ENCODE measurements at places on chromosomes 13 and 19.

GRCh38 chr19:39951065-39951650, 16.7 kb upstream of the FCGBP start:
- DNase-seq = no peak

- DNase-seq = no peak
Observed at GRCh38 chr13:105333416-105333815, 1202.0 kb downstream of the EFNB2 start.

- no peak for DNase-seq
Observed at GRCh38 chr13:40534456-40534855, 132.0 kb downstream of the FOXO1 start.

GRCh38 chr13:30355384-30355699, 48.0 kb upstream of the KATNAL1 start:
- no peak for DNase-seq

DNA sequence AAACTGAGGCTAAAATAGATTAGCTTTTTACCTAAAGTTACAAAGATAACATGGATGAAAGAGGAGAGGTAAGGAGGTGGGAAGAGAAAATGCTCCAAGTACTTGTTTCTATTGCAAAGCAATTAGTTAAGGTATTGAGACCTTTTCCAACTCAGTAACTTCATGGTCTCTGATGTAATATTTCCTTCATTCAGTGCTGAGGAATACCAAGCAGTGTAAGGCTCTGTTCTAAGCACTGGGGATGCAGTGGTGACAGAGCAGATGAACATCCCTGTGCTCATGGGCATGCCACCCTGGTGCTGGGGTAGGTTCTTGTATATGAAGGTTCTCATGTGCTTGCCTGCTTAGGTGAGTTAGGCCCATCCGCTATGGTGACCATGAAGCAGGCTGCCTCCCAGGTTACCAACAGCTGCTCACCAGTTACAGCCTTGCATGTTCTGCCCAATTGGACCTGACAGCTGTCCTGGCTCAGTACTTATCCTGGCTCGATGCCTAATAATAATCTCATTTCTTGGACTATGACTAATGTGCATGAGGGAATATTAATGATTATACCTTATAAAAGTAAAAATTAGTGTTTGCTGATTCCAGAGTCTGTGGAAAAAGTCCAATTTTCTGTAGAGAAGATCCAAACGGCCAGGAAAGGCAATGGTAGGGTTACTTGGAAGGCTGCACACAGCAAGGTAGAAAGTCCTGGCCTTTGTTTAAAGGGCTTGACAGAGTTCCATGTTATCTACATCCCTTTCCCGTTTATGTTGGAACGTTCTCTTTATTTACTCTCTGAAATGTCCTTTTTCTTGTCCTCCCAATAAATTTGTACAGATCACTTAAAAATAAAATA, 48.3 kb downstream of the LATS2 start:
- DNase-seq = no peak

- DNase-seq = peak; percentile 92
Observed at GRCh38 chr19:17334414-17335409, at the start of gene ANO8. Gene ANO8 (minus strand): TSS chr19:17334855. CDS start chr19:17334670, 185 bp downstream.

DNA sequence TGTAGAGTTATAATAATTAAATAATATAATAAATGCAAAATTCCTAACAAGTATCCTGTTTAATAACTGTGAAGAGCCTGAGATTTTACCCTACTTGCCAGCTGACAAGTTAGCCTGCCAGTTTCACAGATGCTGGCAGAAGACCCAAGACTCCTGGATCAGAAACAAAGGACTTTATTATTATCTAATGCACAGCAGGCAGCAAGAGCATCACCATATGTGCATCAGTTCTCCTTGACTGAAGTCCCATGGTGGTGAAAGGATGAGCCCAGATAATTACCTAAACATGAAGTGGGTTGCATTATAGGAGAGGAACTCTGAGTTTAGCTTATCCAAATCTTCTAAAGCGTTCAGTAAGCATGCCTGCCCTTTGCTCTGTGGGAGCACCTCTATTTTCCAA, 39.1 kb upstream of the MTIF3 start:
- no peak for DNase-seq

- DNase-seq = no peak
Observed at GRCh38 chr19:1370579-1371361, 12.9 kb upstream of the NDUFS7 start.

DNA sequence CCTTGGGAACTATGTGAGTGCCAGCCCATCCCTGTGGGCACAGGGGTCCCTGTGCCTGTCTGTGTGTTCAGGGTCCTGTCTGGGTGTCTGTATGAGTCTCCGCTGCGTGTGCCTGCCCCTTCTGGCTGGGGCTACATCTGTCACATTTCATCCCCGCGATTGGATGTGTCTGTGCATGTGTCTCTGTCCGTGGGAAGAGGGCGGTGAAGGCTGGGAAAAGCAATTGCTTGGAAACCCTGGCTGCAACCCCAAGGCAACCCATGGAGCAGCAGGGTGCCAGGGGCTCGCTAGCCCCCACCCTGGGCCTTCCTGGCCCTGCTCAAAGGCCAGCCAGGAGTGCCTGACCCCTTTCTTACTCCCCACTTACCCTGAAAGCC, 1.4 kb downstream of the MAG start:
- no peak for DNase-seq

DNA sequence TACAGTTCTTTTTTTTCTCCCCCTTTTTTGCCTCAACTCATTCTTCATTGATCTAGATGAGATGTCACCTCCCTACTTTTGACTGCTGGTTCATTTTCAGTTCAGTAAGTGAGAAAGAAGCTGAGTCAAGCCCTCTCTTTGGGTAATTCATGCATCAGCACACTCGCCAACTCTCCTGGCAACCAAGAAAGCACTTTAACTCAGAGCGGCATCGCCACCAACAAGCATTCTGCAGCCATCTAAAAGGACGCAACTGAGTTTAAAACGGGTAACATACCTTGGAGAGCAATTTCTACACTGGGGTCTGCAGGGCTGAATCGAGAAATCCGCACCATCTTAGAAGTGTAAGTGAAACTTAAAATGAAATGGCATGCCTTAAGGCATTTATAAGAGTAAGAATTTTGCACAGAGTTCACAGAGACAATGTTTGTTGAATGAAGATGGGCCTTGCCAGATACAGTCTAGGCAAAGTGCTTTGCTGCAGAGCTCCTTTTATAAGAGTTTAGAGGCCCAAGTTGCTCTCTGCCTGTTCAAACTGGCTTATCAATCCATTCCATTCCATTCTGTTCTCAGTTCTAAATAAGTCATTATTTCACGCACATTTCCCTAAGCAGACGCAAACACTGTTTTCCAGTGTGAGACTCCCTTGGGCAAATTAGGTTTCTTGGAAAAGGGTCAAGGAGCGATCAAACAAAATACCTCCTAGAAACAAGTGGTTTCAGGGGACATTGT, 338.0 kb downstream of the ENOX1 start:
- no peak for DNase-seq

- no peak for DNase-seq
Observed at GRCh38 chr13:58083064-58083463, 451.5 kb downstream of the PCDH17 start.

GRCh38 chr19:45641274-45642105, 2.3 kb upstream of the EML2 start:
- DNase-seq = peak; percentile 28

GRCh38 chr13:97121894-97122293, 100.2 kb upstream of the MBNL2 start:
- no peak for DNase-seq

DNA sequence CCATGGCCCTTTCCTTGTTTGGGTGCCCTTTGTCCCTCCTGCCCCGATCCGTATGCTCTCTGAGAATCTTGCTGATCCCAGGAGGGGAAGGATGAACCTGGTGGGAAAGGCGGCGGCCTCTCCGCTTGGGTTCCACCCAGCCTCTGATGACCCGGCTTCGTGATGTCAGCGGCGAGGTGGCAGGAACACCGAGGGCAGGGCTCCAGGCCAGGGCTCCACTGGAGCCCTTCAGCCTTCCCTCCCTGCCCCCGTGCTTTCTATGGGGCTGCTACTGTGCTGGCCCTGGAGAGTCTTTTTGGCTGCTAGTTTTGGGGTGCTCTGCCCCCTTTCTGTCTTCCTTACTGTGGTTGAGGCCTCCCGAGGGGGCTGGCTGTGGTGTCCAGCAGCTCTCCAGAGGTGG, 11.9 kb upstream of the LIN7B start:
- no peak for DNase-seq

DNA sequence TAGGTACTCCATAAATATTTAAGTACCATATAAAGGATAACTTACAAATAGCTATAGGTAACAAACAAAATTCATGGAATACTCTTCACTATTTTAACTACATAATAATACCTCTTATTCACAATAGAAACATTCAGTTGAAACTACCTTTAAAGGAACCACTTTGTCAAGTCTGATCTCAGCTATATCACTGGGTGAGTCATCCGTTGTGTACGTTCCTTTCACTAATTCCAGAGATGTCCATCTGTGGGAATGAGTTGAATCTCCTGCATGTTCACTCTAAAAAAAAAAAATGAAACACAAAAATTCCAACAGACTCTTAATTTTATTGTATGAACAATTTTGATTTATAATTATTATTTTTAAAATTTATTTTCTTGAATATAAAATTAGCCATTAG, 149.4 kb upstream of the FBXL3 start:
- DNase-seq = no peak

DNA sequence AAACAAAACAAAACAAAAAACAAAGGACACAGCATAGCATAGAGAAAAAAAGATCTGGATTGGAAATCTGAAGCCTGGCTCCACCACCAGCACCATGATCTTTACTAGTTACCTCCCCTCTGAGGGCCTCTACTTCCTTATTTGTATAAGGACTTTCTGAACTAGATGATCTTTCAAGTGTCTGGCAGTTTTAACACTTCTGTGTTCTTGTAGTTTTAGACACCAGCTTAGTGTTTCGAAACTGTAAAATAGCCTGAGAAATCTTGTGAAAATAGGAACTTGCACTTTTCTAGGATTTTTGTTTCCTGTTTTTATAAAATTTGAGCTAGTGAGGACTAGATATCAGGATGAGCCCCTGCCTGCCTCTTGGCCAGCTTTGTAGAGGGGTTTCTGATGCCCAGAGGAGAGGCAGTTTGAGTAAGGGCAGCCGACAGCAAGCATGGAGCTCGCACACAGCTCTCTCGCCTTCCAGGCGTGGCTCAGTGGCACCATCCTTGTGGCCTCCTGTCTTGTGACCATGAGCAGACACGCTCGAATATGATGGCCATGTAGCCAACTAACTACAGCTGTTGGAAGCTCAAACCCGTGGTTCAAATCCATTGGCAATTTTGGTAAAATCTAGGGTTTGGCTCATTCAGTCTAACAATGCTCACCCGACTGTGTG, 319.0 kb downstream of the KCNRG start:
- DNase-seq = no peak

DNA sequence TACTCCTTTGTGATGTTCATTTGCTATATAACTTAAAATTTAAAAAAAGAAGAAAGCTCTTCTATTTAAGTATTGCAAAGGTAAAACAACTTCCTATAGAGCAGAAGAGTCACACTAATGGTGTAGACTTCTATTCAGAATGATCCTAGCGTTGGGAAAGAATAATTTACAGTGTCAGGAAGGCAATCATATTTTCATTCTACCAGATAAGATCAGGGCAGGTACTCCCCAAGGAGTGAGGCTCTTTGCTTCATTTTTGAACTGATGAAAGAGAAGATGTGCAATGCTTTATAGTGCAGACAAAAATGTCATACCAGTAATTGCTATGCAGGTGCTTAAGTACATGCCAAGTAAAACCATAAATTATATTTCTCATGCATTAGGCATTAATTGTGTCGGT, 1193.0 kb downstream of the PCDH9 start:
- no peak for DNase-seq

GRCh38 chr13:73849292-73849691, 284.9 kb downstream of the KLF12 start:
- no peak for DNase-seq

DNA sequence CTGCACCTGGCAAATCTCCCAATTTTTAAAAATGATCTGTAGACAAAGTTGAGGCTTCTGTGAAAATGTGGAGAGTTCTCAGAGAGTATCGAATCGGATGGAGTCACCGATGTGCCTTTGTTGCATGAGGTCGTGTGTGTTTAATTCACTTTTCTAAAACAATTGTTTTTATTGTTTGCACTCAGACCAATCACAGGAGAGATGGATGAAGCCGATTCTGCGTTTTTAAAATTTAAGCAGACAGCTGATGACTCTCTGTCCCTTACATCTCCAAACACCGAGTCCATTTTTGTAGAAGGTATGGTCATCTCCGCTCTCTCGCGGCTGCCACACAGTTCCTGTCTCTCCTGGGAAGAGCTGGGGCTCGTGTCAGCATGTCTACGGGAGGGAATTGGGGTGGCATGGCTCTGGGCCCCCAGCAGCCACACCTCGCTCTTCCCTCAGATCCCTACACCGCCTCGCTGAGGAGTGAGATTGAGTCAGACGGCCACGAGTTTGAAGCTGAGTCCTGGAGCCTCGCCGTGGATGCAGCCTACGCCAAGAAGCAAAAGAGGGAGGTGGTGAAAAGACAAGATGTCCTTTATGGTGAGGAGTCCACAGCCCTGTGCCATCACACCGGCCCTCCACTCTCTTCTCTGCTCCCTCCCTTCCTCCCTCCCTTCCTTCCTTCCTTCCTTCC, 47.2 kb downstream of the PEX11G start:
- DNase-seq = no peak

- DNase-seq = no peak
Observed at GRCh38 chr13:70505809-70506208, 397.6 kb upstream of the KLHL1 start.

- DNase-seq = no peak
Observed at GRCh38 chr19:16628984-16629691, 1.1 kb upstream of the MED26 start.

GRCh38 chr13:99435998-99436397, 65.3 kb upstream of the TM9SF2 start:
- DNase-seq = no peak

DNA sequence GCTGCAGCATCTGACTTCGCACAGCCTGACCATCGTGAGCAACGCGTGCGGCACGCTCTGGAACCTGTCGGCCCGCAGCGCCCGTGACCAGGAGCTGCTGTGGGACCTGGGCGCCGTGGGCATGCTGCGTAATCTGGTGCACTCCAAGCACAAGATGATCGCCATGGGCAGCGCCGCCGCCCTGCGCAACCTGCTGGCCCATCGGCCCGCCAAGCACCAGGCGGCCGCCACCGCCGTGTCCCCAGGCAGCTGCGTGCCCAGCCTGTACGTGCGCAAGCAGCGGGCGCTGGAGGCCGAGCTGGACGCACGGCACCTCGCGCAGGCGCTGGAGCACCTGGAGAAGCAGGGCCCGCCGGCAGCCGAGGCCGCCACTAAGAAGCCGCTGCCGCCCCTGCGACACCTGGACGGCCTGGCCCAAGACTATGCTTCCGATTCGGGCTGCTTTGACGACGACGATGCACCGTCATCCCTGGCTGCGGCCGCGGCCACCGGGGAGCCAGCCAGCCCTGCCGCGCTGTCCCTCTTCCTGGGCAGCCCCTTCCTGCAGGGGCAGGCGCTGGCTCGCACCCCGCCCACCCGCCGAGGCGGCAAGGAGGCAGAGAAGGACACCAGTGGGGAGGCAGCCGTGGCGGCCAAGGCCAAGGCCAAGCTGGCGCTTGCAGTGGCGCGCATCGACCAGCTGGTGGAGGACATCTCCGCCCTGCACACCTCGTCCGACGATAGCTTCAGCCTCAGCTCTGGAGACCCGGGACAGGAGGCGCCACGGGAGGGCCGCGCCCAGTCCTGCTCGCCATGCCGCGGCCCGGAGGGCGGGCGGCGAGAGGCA, 13.6 kb downstream of the C19orf25 start:
- no peak for DNase-seq

- no peak for DNase-seq
Observed at GRCh38 chr19:36257520-36257876, 42.6 kb downstream of the ZNF146 start.

GRCh38 chr13:100075700-100076587, 12.9 kb upstream of the PCCA start:
- DNase-seq = no peak

GRCh38 chr19:36010402-36010801, 1.8 kb upstream of the SYNE4 start:
- DNase-seq = no peak

All from stimulated activated CD8-positive, alpha-beta memory T cell treated with anti-CD3 and anti-CD28 coated beads, Interleukin-7, amount 100 ng/mL, for 1 hour (primary cell).